ENCODE measurements at places on chromosomes 3 and 15.

- H3K27me3 ChIP-seq, result peaks cover 6% of the 10 kb centered on the region
- H3K4me3 ChIP-seq, result no peak overlapping the region
- no peaks in the 10 kb centered on the region for H3K36me3 ChIP-seq
These were observed 122.2 kb upstream of the CHRM5 start for GRCh38 chr15:33846142-33846541.

- peak overlapping the region; percentile 65 for H3K27ac ChIP-seq
- no peaks in the 10 kb centered on the region for H3K36me3 ChIP-seq
- peaks cover 9% of the 10 kb centered on the region for H3K4me1 ChIP-seq
- H3K4me3 ChIP-seq, result no peak overlapping the region
- DNase-seq, result peak; percentile 55
- H3K27me3 ChIP-seq, result no peaks in the 10 kb centered on the region
These were observed 185.1 kb downstream of the GOLGA6L6 start for GRCh38 chr15:20356444-20356910.

GRCh38 chr15:34043391-34043790 lies 4.4 kb upstream of the AVEN start:
- no peak overlapping the region for H3K4me3 ChIP-seq
- peaks cover 9% of the 10 kb centered on the region for H3K4me1 ChIP-seq
- DNase-seq, result no peak
- no peak overlapping the region for H3K27ac ChIP-seq

DNA sequence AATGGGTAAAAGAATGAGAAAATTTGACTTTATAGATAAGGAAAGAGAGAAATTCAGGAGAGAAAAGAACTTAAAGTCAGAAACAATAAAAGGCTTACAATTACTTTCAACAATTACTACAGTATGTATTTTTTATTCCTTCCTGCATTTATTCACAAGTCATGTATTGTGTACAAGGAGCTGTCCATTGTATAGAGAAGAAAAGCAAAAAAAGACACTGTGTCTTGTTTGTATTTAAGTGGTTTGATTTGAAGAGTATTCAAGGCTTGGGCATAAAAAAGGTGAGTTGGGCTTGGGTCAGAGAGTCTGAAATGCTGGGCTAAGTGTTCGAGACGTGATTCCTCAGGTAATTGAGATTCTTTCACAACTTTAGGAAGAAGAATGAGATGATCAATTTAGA lies 394.2 kb upstream of the ROBO2 start:
- H3K27ac ChIP-seq, result no peak overlapping the region
- no peaks in the 10 kb centered on the region for H3K36me3 ChIP-seq
- no peaks in the 10 kb centered on the region for H3K27me3 ChIP-seq
- H3K4me1 ChIP-seq, result no peaks in the 10 kb centered on the region
- DNase-seq, result no peak
- H3K4me3 ChIP-seq, result no peak overlapping the region

- H3K4me1 ChIP-seq, result peaks cover 69% of the 10 kb centered on the region
- no peak overlapping the region for H3K4me3 ChIP-seq
- DNase-seq, result no peak
- peaks cover 5% of the 10 kb centered on the region for H3K36me3 ChIP-seq
These were observed 31.0 kb downstream of the MAP2K1 start for GRCh38 chr15:66417736-66418135.

GRCh38 chr3:28077572-28077971 lies 163.8 kb upstream of the CMC1 start:
- H3K4me1 ChIP-seq, result peaks cover 6% of the 10 kb centered on the region
- no peaks in the 10 kb centered on the region for H3K27me3 ChIP-seq
- H3K36me3 ChIP-seq, result no peaks in the 10 kb centered on the region
- no peak overlapping the region for H3K27ac ChIP-seq
- no peak overlapping the region for H3K4me3 ChIP-seq
- no peak for DNase-seq

DNA sequence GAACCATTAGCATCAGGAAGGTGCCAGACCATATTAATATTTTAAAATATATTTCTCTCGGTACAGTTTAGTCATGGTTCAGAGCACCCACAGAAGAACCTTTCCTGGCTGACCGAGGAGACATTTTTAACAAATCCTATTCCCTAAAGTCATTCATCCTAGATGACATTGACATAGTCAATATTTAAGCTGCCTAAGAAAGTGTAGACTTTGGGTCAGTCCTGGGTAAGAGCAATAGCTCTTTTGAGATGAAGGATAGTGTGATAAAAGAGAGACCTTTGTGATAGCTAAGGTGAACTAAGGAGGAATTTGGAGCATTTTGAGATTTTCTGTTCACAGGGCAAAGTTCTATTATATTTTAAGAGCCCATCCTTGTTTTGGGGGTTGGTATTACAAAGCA lies 47.5 kb downstream of the ZNF609 start:
- H3K4me1 ChIP-seq, result peaks cover 44% of the 10 kb centered on the region
- no peak overlapping the region for H3K4me3 ChIP-seq
- no peaks in the 10 kb centered on the region for H3K27me3 ChIP-seq

DNA sequence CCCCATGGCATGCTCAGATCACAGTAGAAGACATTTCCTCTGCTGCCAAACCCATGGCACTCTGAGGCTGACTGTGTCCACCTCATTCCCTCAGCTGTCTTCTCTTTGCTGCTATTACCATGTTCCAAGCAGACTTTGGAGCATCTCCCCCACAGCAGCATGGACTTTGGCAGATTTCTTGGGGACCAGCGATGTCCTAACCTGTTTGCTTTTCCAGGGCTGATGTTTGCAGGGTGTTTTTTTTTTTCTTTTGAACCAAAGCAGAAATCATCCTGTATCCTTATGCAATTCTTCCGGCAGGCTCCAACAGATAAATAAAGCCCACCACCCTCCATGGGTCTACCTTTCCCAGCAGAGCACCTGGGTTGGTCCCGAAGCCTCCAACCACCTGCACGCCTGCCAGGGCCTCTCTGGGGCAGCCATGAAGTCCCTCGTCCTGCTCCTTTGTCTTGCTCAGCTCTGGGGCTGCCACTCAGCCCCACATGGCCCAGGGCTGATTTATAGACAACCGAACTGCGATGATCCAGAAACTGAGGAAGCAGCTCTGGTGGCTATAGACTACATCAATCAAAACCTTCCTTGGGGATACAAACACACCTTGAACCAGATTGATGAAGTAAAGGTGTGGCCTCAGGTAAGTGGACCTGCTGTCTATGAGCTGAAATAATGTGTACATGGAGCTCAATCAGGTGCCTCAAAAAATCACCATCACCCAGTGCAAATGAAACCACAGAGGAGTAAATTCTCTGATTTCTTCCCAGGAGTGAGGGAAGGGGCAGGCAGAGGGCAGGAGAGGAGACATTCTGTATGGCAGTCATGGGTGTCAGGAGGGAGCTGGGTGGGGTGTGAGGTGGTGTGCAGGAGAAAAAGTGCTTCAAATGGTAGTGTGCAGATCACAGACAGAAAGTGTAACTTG lies at the start of gene AHSG:
AHSG (plus strand) TSS at position 340 of the 916 bp plus-strand sequence; CDS start at position 422, 82 bp downstream.
- DNase-seq, result no peak
- H3K27me3 ChIP-seq, result peaks cover 51% of the 10 kb centered on the region
- no peak within 1 kb of the TSS for H3K27ac ChIP-seq

DNA sequence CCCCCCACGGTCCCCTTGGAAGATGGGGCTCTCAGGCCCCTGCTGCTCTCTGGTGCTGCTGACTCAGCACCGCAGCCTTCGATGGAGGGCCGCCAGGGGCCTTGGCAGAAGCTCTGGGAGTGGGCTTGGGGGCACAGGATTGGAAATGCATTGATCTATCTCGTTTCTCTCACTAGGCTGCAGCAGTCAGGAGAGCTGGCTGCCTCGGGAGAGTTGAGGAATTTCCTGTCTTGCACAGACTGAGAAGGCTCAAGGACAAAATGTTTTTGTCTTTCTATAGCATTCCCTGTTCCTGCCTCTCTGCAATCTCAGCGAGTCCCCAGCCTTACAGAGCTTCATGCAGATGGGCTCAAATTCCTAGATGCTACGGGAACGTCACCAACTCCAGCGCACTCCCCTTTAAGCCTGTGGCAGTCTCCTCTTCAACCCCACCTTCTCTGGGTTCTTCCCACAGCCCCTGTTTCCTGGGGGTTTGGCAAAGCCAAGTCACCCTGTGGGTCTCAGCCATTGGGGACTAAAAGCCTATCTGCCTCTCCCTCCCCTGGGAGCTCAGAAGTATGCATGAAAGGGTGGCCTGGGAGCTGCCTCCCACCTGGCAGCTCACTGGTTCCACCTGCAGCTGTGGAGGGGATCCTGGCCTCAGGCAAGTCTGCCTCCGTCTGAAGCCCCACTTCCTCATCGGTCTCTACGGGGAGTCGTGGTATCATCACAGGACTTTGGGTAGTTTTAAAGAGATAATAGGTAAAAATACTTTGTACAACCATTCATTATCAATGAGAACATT lies 127.4 kb upstream of the HACD2 start:
- DNase-seq, result no peak
- peaks cover 13% of the 10 kb centered on the region for H3K27me3 ChIP-seq
- no peaks in the 10 kb centered on the region for H3K36me3 ChIP-seq
- no peak overlapping the region for H3K4me3 ChIP-seq
- H3K27ac ChIP-seq, result no peak overlapping the region
- H3K4me1 ChIP-seq, result no peaks in the 10 kb centered on the region

GRCh38 chr3:172084871-172085556 lies 45.6 kb downstream of the FNDC3B start:
- no peak overlapping the region for H3K4me3 ChIP-seq
- DNase-seq, result no peak
- H3K27me3 ChIP-seq, result no peaks in the 10 kb centered on the region
- H3K4me1 ChIP-seq, result peaks cover 17% of the 10 kb centered on the region

- peaks cover 16% of the 10 kb centered on the region for H3K36me3 ChIP-seq
- DNase-seq, result no peak
- H3K27ac ChIP-seq, result peak overlapping the region; percentile 97
- H3K4me1 ChIP-seq, result peaks cover 34% of the 10 kb centered on the region
- H3K4me3 ChIP-seq, result peak overlapping the region; percentile 87
- no peaks in the 10 kb centered on the region for H3K27me3 ChIP-seq
These were observed 794 bp downstream of the ARPP19 start for GRCh38 chr15:52567871-52568600.

DNA sequence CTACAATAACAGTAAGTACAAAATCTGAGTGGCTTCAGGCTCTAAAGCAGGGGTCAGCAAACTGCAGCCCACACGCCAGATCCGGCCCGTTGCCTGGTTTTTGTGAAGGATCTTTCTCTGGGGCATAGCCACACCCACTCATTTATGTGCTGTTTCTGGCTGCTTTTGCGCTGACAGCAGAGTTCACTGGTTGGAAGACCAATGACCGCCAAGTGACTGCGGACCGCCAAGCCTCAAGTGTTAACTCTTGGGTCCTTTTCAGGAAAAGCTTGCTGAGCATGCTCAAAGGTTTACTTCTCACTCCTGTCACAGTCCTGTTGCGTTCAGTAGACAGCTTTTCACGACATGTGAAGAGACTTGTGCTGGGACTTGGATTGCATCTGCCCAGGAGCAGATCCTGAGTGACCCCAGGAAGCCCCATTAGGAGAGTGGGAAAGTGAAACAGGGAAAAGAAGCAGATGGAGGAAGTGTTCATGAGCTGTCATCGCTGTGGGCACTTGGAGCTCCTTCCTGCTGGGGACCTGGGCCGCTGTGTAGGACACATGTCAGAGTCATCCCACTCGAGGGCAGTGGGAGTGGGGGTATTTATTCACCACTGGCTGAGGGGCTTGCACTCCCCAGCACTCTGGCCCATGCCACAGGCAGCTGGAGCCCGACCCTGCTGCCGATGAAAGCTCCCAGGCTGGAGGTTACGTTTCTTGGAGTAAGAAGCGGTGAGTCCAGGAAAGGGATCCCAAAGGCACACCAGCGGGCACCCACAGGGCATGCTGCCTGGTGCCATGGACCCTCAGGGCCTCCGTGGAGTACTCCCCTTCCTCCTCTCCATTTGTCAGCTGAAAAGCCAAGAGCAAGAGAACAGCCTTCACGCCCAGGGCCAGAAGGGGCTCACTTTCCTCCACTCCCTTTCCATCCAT lies 249.1 kb downstream of the PLCL2 start:
- H3K27me3 ChIP-seq, result no peaks in the 10 kb centered on the region
- no peak overlapping the region for H3K4me3 ChIP-seq
- no peak overlapping the region for H3K27ac ChIP-seq
- no peak for DNase-seq
- H3K36me3 ChIP-seq, result no peaks in the 10 kb centered on the region

- DNase-seq, result no peak
- no peaks in the 10 kb centered on the region for H3K4me1 ChIP-seq
- H3K4me3 ChIP-seq, result no peak overlapping the region
- no peaks in the 10 kb centered on the region for H3K36me3 ChIP-seq
These were observed 14.7 kb downstream of the TIMP4 start for GRCh38 chr3:12143949-12144504.

- H3K36me3 ChIP-seq, result no peaks in the 10 kb centered on the region
- no peaks in the 10 kb centered on the region for H3K27me3 ChIP-seq
- no peak for DNase-seq
- peaks cover 8% of the 10 kb centered on the region for H3K4me1 ChIP-seq
These were observed 141.4 kb downstream of the TBL1XR1 start for GRCh38 chr3:177055605-177056571.

GRCh38 chr3:194184801-194185200 lies 48.9 kb downstream of the HES1 start:
- no peaks in the 10 kb centered on the region for H3K4me1 ChIP-seq
- H3K4me3 ChIP-seq, result no peak overlapping the region
- H3K27ac ChIP-seq, result no peak overlapping the region
- no peaks in the 10 kb centered on the region for H3K36me3 ChIP-seq

DNA sequence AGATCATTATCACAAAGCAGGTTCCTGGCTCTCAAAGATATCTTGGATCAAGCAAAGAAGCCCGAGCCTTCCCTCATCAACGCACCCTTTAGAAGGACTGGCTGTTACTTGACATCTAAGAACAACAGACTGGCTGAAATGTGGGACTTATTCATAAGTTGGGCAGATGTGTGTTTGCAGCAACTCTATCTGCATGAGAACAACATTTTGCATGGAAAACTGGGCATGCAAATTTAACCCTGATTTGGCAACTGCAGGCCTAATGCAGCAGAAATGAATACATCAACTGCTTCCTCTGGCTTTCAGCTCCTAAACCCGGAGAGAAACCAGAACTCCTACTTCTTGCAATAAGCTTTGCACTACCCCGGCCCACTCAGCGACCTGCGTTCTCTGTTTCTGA lies 35.0 kb upstream of the FOXP1 start:
- no peak for DNase-seq
- peaks cover 5% of the 10 kb centered on the region for H3K36me3 ChIP-seq
- H3K27me3 ChIP-seq, result no peaks in the 10 kb centered on the region
- no peak overlapping the region for H3K4me3 ChIP-seq
- no peak overlapping the region for H3K27ac ChIP-seq

DNA sequence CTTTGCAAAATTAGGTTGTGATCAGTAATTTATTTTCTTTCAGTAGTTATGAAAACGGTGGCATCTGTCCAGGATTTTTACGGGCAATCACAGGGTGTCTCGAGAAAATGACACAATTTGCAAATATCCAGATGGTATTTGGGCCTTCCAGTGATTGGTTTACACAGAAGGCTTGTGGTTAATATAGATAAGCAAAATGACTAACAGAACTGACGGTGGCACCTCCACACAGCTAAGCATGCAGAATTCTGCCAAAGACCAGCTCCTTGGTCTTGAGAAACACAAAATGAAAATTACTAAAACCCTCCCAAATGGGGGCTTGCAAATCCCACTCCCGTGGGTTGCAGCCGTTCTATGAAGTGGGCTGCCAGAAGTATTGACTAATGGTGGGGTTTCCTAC lies 5.5 kb downstream of the ARHGEF3 start:
- H3K4me1 ChIP-seq, result peaks cover 81% of the 10 kb centered on the region
- no peaks in the 10 kb centered on the region for H3K27me3 ChIP-seq
- H3K4me3 ChIP-seq, result peak overlapping the region; percentile 95
- DNase-seq, result no peak
- peaks cover 32% of the 10 kb centered on the region for H3K36me3 ChIP-seq

Data from central memory CD8-positive, alpha-beta T cell (primary cell).